ENCODE measurements at places on chromosomes 3 and 15.

DNA sequence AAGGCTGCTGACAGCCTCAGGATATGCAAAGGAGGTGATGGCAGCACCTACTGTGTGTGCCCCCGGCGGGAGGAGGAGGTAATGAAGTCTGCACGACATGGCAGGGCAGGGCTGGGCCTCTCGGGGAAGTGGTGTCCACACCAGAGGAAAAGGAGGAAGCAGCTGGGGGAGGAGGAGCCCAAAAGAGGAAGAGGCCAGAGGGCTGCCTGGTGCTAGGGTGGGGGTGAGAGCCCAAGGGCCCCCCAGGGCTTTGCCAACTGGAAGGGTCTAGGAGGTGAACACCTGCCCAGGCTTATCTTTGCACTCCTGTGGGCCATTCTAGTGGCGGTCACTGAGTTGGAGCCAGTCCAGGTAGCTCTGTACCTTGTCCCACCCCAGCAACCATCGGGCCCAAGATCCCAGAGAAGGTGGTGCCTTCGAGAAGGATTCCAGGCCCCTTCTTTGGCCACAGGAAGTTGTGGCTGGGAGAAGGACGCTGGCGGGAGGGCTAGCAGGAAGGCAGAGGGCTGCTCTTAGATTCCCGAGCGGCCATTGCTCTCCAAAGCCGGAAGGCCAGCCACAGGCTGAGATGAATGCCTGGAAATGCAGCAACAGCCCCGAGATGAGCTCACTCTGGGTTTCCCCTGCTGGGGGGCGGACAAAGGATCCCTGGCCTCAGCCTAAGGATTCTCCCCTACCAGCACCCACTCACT lies 7.0 kb downstream of the GNAI2 start:
- no peak for DNase-seq

DNA sequence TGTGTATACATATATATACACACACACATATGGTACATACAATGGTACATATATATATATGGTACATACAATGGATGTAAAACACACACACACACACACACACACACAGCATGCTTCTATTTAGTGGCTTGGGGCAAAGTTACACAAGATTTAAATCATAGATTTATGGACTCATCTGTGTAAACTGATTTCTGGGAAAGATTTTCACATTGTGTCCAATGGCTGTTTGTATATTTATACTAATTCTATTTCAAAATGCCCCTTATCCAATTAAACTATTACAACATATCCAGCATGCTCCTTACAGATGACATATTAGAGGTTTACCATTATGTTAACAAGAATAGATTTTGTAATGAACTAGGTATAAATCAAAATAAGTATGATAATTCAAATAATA lies 94.9 kb downstream of the ANO10 start:
- DNase-seq: no peak

DNA sequence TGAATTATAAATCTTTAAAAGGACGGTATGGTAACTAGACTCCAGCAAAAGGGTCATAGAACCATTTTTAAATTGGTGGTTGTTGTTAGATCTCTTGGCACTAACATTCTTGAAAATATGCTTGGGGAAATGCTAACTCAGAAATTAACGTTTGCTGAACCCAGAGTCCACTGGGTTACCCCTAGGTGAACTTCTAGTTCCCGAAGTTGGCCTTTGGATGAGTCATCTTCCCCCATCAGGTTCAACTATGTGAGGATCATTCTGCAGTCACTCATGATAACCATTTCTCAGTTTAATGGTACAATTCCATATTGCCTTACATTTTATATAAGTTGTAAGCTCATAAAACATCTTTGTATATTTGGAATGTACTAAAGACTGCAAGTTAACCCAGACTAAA lies 204.7 kb downstream of the THSD4 start:
- no peak for DNase-seq

DNA sequence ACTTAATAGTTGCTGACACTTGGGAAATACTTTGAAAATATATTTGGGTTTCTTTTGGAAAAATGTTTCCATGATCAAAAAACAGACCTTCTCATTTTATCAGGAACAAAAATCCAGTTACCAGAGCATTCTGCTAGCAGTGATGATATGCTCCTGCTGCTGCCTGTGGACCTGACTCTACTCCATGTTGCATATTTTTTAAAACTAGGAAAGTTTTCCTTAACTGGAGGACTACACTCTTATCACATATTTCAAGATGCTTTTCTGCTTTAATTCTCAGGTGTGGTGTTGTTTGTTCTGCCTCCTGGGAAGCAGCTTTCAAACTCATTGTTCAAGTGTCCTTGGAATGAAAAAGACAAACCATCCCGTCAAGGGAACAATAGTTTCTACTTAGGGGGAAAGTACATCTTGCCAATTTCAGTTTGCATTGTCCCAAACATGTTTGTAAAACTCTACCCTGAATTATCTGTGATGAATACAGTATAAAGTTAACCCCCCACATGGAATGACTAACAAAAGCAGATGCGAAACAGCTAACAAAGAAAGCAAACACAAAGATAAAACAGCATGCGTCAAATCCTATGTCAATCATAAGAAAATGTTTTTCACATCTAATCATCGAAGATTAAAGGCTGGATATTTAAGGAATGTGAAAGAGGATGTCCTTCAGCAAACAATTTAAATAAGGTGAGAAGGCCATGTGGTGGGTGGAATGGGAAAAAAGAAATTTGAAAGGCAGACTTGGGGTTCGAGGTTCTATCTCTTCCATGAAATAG lies 40.1 kb upstream of the PSMD6 start:
- peak; percentile 69 for DNase-seq

DNA sequence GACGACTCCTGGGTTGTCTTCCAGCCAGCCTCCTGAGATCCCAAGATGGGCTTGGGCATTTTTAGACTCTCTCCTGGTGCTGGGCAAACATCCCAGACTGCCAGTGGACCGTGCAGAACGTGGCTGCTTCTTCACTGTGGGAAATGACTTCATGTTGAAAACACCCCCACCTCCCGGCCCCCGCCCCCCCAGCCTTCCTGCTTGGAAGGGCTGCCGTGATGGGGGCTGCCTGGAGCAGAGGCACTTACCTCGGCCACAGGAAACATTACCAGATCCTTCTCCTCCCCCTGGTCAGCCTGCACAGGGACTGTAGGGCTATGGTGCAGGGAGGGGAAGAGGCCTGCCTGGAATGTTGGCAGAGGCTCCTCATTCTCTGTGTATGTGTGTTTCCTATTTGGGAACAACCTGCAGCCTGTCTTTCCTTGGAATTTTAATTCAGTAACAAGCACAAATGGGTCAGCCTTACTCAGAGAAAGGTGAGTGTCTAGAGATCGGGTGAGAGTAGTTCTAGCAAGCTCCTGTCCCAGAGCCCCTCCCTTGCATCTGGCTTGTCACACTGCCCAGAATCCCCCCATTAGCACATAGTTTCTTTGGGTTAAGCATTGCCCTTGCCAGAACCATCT lies 90.8 kb downstream of the ANP32A start:
- no peak for DNase-seq

DNA sequence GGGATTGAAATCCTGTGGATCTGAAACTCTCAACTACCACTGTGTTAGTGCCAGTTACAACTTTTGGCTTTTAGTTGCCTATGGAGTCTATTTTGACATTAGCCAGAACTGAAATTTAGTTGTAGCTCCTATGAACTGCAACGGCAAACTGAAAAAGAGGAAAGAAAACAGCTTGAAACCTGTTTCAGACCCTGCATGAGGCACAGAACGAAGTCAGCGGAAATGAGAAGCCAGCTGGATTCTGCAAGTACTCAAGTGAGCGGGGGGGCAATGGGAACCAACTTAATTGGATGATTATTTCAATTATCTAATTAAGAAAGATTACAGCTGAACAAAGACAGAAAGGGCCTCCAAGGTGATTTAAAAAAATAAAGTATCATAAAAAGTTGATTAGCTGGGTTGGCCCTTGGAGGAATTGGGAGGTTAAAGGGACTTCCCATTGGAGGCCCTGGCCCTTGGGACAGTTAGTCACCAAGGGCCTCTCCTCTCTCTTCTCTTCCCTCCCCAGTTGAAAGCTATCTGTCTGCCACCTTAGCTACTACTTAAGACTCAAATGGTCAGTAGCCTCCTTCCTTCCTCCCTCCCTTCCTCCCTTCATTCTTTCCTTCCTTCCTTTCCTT lies 352.1 kb downstream of the SHQ1 start:
- no peak for DNase-seq

DNA sequence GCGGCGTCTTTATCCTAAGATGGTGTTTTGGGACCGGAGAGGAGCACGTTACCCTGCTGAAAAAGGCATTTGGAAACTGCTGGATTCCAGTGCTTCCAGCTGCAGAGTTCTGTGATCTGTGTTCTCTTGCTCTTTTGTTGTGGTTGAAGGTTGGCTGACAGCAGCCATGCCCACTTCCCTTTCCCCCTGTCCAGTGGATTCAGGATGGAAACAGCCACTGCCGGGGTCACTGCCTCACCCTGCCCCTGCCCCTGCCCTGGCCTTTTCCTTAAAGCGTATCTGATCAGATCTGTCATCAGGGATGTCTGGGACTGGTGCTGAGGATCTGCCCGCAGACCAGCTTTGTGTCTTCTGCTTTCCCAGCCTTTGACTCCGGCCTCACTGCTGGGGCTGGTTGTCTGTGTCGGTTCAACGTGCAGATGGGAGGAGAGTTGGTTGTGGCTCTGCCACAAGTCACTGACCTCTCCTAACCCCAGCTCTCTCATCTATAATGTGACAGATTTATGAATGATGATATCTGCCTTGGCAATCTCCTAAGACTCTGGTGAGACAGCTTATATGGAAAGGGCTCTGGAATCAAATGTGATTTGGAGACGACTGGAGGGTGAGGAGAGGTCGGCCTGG lies 219.4 kb upstream of the BHLHE40 start:
- no peak for DNase-seq

DNA sequence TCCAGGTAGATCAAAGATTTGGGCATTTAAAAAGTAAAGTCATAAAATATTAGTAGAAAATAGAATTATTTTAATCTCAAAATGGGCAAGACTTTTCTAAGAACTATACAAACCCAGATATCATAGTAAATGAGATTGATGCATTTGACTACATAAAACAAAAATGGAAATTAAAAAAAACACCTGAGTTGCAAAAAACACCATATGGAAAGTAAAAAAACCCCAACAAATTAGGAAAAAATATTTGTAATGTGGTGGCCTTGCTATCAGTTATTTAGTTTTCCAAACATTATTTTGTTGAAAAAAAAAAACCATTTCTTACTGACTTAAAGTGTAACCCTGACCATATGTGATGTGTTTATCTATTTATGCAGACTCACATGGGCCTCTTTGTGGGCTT lies 97.2 kb downstream of the PDCD6IP start:
- DNase-seq: no peak

DNA sequence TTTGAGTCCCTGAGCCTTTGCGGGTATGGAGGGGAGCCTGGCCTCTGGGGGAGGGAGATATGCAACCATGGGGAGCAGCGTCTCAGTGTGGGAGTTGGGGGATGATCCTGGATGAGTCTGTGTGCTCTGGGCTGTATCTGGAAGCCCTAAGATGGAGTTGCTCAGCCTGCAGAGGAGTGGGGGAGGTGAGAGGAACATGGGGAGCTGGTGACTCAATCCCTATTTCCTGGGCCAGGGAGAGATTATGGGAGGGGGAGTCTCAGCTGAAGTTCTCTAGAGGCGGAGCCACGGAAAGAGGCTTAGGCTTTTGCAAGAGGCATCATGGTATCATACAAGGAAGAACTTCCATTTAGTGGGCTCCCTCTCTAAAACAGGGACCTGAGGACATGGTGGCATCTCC lies 59.5 kb upstream of the TMEM115 start:
- DNase-seq: no peak

DNA sequence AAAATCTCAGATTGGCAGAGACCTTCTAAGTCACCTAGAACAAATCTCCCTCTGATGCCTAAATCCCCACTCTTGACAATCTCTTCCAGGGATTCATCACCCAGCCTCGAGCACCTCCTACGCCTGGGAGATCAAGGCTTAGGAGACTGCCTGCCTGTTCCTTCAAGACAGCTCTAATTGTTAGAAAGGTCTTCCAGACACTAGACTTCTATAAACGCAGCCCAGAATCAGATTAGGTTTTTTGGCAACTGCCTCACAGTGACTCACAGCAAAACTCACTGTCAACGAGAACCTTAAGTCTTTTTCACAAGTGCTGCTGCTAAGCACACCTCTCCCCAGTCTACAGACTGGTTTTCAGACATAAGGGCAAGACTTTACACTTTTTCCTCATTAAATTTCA lies 23.1 kb downstream of the SRGAP3 start:
- peak; percentile 58 for DNase-seq

DNA sequence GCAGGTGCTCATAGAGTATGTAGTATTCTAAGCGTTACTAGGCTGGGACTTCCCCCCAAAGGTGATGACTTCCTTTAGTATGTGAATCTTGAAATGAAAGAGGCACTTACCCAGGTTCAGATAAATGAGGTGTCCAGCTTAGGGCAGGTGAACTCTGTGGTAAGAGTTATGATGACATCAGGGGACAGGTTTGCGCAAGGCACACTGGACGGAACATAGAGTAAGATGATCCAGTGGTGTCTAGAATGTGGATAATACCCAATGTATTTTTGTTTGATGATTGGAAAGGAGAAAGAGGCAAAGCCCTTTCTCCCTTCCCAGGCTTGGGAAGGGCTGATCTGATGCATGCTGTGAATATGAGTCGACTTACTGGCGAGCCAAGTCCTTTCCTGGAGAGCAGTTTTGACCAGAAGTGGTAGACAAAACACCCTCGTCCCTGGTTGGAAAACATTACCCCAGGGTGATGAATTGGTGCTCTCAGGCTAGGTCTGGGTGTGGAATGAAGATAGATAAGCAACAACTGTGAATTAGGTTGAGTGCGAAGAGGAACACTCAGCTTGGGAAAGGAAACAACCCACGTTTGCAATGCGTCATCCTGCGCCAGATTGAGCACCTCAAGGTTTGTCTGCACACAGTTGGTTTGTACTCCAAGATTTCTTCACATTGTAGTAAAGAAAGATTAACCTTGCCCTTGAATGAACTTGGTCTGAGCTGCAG lies 124.2 kb downstream of the GHSR start:
- DNase-seq: peak; percentile 78

DNA sequence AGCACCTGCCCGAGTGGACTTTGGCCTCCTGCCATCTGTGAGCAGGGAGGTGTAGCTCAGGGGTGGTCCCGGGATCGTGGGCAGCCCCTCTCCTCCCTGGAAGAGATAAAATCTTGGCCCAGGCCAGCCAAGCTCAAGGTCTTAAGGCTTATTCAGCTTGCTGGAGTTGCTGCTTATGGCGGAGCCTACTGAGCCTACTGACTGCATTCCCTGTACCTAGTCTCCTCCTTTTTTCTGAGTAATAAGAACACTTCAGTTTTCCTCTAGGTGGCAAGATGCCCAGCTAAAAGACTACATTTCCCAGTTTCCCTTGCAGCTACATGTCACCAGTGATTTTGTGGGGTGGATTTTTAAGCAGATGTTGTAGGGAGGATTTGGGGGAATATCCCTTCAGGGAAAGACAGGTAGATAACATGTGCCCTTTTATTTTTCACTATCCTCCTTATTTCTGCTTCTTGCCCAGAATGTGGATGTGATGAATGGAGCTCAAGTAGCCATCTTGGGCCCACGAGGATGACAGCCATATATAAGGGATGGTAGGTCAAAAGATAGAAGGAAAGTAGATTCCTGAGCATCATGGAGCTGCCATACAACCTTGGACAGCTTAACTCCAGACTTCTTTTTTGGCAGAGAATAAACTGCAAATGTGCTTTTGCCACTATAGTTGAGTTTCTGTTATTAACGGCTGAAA lies 41.4 kb upstream of the INSYN1 start:
- DNase-seq: peak; percentile 57

All from bronchial epithelial cell (primary cell).